ENCODE measurements at places on chromosomes 4 and X. TPM values are rescaled to one million over a fixed set of nuclear protein-coding genes. Genes with fewer than 3 reads are reported as not detected.

PCDH7 gene
- 0.07 TPM for total RNA-seq

NSUN7 gene
- total RNA-seq, result 0.39 TPM

SMIM43 gene
- total RNA-seq, result 0.33 TPM

LRCH2 gene
- total RNA-seq, result 0.05 TPM

G3BP2 gene
- total RNA-seq, result 92.3 TPM

VCX3B gene
- total RNA-seq, result not detected

SPARCL1 gene
- not detected for total RNA-seq
